ENCODE measurements at places on chromosomes 1 and 21.

DNA sequence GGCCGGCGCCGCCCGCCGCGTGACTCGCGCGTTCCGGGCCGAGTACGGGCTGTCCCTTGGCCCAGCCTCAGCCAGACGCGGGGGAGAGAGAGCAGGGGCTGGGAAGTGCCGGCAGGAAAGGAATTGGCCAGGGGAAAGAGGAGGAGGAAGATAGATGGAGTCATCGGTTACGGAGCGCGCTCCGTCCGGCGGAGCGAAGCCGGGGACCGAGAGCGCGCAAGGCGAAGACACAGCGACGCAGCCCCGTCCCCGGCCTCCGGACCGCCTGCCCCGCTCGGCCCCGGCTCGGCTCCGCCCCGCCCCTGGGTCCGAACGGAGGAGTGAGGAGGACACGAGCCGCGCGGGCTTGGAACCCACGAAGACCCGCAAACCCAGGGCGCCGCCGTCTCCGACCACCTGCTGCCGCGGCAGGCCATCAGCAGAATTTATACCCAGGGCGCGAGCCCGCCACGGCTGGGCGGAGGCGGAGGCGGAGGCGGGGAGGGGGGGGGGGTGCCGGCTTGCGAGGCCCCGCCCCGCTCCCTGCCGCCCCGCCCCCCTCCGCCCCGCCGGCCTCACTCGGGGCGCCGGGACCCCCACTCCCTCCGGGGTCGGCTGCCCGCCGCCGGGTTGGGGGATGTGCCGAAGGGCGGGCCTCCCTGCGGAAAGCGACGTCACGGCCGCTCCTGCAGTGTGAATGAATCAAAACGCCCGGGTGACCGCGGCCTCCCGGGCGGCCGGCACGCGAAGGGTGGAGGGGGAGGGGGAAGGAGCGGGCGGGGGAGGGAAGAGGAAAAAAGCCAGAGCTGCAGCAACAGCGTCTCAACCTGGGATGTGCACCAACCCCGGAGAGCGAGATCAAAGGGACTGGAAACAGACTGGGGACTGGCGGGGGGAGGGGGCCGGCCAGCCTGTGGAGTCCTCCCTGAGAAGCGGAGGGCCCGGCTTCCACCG, at the start of gene LHX4:
Gene LHX4, plus strand, starts transcription at position 782 of the 933 bp plus-strand sequence. CDS start 266 bp downstream, outside the sequence.
- no peak for DNase-seq

DNA sequence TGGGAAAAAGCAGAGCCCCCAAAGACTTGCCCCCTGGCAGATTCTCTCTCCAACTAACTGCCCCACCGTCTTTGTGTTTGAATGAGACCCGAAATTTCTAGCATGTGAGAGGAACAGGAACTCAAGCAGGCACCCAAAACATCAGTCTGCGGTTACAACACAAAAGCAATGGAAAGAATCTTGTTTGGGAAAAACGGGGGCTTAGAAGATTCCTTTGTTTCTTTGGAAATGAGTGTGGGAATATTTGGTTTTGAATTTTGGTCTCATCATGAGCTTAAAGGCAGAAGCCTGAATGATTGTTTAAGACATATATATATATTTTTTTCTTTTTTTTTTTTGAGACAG, 188.9 kb upstream of the TMEM51 start:
- no peak for DNase-seq

DNA sequence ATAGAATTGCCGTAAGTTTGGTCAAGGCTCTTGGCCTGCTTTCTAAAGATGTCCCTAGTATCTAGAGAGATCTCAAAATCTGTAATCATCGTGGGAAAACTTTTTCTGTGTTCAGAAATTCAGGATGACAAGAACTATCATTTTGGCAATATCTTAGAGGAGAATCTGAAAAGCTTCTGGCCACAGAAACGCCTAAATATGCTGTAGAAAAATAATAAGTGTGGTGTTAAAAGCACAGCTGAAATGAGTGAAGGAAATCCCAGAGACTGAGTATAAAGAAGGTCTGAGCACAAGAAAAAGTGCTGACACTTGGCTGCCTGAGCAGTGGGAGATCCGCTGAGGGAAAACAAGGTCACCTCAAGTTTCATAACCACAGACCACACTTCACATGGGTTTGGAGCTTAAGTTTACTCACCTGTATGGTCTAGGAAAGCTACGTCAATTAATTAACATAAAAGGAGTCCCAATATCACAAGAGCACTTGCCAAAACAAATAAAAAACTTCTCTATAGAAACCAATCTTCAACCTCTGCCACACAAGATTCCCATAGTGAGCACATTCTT, 235.2 kb upstream of the IRF2BP2 start:
- no peak for DNase-seq

- DNase-seq, result no peak
Measured at GRCh38 chr1:46204406-46204742, 1.2 kb downstream of the LURAP1 start.

GRCh38 chr1:245086389-245086969, 68.3 kb upstream of the KIF26B start:
- DNase-seq, result no peak

DNA sequence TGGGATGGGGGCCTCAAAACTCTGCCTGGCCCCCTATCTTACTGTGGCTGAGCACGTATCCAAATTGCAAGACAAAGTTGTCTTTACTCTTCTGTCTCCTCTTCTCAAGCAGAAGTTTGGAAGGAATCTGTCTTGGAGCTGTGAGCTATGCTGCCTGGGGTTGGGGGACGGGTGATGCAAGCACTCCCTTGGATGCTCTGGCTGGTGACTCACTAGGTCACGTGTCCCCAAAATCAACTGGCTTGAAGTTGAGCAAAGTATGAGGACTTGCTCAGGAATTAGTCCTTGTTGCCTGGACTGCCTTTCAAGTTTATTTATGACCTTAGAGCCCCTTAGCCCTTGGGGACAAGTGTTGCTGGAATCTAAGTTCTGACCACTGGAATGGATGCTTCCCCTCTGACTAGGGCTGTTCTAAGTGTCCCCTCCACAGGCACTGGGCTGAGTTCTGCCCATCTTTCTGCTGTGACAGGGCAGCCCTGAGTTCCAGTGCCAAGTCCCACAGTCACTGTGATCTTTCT, 269.5 kb downstream of the HHAT start:
- DNase-seq, result peak; percentile 9

DNA sequence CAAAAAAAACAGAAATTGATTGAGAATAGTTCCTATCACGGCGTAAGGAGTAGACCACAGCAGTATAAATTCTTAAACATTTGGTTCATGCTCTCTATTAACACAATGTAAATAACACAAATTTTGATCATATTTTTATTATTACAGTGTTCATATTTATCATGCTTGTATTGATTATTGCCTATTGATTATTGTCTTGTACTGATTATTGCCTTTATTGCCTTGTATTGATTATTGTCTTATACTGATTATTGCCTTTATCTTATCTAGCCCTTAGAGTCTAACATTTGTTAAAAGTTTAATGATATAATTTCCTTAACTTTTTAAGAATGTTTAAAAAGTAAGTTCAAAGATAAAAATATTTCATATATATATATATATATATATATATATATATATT, 460.7 kb downstream of the KCNT2 start:
- DNase-seq, result no peak

- no peak for DNase-seq
Measured at GRCh38 chr1:31032266-31032665, 33.3 kb downstream of the PUM1 start.

DNA sequence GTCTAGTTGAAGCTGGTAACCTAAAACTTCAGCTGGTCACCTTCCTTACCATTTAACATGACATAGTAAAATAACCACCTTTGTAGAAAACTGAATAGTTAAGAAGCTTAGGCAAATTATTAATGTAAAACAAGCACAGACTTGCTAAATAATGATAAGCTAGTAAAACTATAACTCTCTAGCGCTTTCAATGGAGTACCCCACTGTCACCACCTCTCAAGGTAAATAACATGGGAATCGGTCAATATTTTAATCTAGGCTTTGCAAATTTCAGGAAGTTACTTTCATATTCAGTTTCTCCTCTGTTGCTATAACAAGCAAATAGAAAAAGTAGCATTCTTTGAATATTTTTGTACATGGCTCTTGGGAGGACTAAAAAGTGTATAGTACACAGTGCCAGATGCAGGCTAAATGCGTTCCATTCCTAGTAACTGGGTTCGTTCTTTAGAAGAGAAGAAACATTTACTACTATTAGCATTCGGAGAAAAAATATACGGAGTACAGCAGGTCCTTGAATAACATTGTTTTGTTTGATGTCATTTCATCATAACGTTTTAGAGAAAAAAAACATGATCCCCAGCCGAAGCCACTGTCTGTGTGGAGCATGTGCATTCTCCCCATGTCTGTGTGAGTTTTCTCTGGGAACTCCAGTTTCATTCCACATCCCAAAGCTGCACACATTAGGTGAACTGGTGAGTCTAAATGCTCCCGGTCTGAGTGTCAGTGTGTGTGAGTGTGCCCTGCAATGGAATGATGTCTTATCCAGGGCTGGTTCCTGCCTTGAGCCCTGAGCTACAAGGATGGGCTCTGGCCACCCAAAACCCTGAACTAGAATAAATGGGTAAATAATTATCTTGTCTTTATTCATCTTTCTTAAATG, 52.5 kb downstream of the EPRS1 start:
- peak; percentile 50 for DNase-seq

GRCh38 chr1:90714521-90714951, 2.6 kb downstream of the BARHL2 start:
- no peak for DNase-seq

GRCh38 chr1:164735315-164736052, 176.5 kb downstream of the PBX1 start:
- DNase-seq, result no peak

GRCh38 chr1:45836451-45836850, 33.0 kb downstream of the MAST2 start:
- no peak for DNase-seq

GRCh38 chr1:204664384-204664651, 21.2 kb downstream of the LRRN2 start:
- DNase-seq, result no peak

GRCh38 chr1:209584231-209584672, 738 bp downstream of the CAMK1G start:
- no peak for DNase-seq

- DNase-seq, result no peak
Measured at GRCh38 chr1:50474859-50475809, 51.9 kb upstream of the DMRTA2 start.

GRCh38 chr21:44288251-44289110, 2.8 kb downstream of the AIRE start:
- no peak for DNase-seq

- DNase-seq, result no peak
Measured at GRCh38 chr1:43352351-43352705, 6.5 kb upstream of the CDC20 start.

GRCh38 chr1:64476251-64476952, 6.5 kb downstream of the CACHD1 start:
- peak; percentile 93 for DNase-seq

- peak; percentile 27 for DNase-seq
Measured at GRCh38 chr1:98045767-98046641, 125.2 kb upstream of the DPYD start.

GRCh38 chr21:44778499-44778911, 23.1 kb downstream of the UBE2G2 start:
- no peak for DNase-seq

DNA sequence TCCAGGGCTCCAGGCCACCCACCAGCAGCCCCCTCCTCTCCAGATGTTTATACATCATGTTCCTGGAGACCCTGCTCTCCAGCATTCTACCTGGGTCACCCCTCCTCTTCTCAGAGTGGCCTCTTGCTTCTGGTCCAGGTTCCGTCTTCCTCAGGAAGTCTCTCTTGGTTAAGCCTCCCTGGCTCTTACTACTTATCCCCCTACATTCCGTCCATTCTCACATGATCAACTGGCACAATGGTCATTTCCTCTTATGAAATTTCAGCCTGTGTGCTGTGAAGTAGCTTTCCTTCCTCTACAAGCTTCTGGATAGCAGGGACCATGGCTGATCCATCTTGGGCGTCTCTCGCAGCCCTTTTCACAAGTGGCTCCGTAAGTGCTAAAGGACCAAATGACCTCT, 33.9 kb upstream of the ATP2B4 start:
- DNase-seq, result peak; percentile 66

- no peak for DNase-seq
Measured at GRCh38 chr1:169052727-169053126, 53.8 kb upstream of the ATP1B1 start.

DNA sequence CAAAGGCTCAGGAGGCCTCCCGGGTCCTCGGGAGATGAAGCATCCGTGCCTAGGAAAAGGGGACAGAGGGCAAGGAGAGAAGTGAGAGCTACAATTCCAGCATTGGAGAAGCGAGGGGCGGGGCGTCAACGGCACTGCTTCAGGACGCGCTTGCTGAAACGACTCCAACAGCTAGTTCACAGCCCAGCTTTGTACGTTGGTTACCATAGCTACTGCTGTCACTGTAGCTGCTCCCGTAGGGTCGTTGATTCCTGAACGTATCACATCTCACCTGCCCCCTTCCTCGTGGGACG, 63.1 kb downstream of the TOR1AIP2 start:
- DNase-seq, result no peak

DNA sequence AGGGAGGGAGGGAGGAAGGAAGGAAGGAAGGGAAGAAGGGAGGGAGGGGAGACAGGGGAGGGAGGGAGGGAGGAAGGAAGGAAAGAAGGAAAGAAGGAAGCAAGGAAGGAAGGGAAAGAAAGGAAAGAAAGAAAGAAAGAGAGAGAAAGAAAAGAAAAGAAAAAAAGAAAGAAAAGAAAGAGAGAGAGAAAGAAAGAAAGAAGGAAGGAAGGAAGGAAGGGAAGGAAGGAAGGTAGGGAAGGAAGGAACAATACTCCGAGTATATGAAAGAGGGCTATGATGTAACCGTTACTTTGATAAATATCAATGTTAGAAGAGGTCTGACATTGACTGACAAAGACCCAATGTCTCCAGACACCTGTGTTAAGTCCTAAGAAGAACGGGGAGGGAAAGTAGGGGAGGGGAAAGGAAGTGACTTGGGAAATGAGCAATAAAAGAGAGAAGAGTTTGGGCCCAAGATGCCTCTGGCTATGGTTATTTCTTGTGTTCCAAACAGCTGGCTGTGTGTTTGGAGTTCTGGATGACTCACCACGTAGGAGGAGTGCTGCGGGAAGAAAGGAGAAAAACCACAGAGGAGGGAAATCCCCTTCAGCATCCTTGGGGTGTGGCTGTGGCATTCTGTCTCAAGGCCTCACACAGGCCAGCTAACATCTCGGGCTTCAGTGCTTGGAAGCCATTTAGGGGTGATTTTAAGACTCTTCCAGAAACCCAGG, 37.0 kb upstream of the RXRG start:
- peak; percentile 97 for DNase-seq

DNA sequence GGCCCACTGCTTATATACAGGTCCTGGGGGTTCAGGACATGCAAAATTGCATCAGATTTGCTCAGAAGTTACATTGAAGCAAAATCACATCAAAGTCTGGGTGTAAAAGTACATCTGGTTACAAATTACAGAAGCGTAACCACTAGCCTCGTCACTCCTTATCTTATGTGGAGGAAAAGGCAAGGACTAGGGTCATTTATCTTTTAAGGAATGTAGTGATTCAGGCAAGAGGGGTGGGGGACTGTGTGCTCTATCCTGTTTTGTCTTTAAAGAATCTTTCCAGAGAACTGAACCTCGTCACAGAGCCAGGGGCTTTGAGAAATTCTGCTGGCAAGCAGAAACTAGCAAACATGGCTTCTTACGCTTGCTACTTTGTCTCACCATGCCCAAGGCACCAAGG, 61.1 kb upstream of the RAB4A start:
- DNase-seq, result no peak

All from muscle of leg (tissue), 16 donors.